ENCODE measurements at places on chromosomes 1 and 21.

GRCh38 chr21:34844924-34845238 is 176.1 kb downstream of the CLIC6 start:
- DNase-seq = no peak

GRCh38 chr21:39842741-39843459 is 24.3 kb upstream of the PCP4 start:
- no peak for DNase-seq

GRCh38 chr1:47548637-47549036 is 110.8 kb downstream of the FOXD2 start:
- no peak for DNase-seq

- DNase-seq = no peak
Measured at GRCh38 chr1:84192681-84193080, 48.6 kb downstream of the PRKACB start.

DNA sequence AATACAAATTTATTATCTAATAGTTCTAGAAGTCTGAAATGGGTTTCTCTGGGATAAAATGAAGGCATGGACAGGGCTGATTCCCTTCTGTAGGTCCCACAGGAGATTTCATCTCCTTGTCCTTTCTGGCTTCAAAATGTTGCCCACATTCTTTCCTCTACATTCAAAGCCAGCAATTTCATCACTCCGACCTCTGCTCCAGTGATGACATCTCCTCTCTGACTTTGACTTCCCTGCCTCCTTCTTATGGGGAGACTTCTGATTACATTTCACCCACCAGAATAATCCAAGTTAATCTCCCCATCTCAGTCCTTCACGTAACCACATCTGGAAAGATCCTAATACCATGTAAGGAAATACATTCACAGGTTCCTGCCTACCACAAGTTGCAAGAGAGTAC is 358.0 kb upstream of the C1orf87 start:
- DNase-seq = no peak

DNA sequence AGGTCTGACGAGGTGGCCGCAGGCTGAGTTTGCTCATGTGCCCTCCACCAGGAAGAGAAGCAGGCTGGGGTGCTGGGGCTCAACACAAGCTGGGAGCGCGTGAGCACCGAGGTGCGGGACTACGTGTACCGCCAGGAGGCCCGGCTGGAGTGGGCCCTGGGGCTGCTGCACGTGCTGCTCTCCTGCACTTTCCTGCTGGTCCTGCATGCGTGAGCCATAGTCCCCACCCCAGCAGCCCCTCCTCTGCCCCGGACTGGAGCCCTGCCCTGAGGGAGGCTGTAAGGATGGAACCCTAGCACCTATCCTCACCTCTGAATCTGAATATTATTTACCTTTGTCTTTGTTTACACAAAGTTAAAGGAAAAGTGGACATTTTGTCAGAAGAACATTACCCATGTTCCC is 7.8 kb upstream of the ADAM15 start:
- DNase-seq = no peak

DNA sequence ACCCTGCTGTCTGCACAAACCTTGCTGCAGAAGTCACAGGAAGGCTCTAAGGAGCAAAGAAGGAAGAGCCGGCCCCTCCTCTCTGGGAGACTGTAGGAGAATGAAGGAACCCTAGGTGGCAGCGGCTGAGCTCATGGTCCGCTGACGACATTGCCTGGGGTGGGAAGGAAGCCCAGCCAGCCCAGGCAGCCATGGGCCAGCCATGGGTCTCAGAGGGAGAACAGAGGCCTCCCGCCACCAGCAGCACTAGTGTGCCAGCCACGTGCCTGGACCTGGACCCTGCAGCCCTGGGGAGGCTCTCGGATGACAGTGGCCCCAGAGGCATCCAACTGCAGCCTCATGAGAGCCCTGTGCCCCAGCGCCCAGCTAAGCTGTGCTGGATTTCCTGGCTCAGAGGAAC is 49.2 kb upstream of the POFUT2 start:
- DNase-seq = no peak

GRCh38 chr21:31203431-31204054 is 140.5 kb downstream of the TIAM1 start:
- DNase-seq = no peak
